Colonic mucosa (tissue), 4 donors: ENCODE measurements at places on chromosomes 16 and 17. TPM values are rescaled to one million over a fixed set of nuclear protein-coding genes. Genes with fewer than 3 reads are reported as not detected.

The COG7 gene
- 31.4 TPM for total RNA-seq

The LDHD gene
- total RNA-seq: 31.4 TPM

The CLEC19A gene
- not detected for total RNA-seq

The MYO15A gene
- 1.4 TPM for total RNA-seq

The MARVELD3 gene
- total RNA-seq: 51.0 TPM

The GLP2R gene
- 4.8 TPM for total RNA-seq

The KCNH6 gene
- 0.80 TPM for total RNA-seq

The ZNF469 gene
- total RNA-seq: 0.17 TPM

The ITGAL gene
- total RNA-seq: 3.4 TPM

The PPY gene
- 0.49 TPM for total RNA-seq

The PDF gene
- 13.2 TPM for total RNA-seq

The RND2 gene
- 0.30 TPM for total RNA-seq

The C16orf87 gene
- 4.8 TPM for total RNA-seq

The GINS2 gene
- total RNA-seq: 6.1 TPM

The CCL1 gene
- not detected for total RNA-seq

The FBXW10B gene
- 4.2 TPM for total RNA-seq

The KRTAP9-6 gene
- total RNA-seq: not detected

The CSNK2A2 gene
- total RNA-seq: 62.0 TPM

The RBFOX1 gene
- 1.6 TPM for total RNA-seq

The IRF8 gene
- 52.5 TPM for total RNA-seq

The FOXF1 gene
- total RNA-seq: 6.3 TPM

The PAM16 gene
- total RNA-seq: 43.6 TPM

The ZFHX3 gene
- total RNA-seq: 12.8 TPM

The MEFV gene
- 0.57 TPM for total RNA-seq

The EVPLL gene
- total RNA-seq: 0.69 TPM

The PYY gene
- 258 TPM for total RNA-seq

The LRRC37A3 gene
- 5.7 TPM for total RNA-seq

The OTOA gene
- total RNA-seq: not detected

The LPCAT2 gene
- total RNA-seq: 22.6 TPM

The CCDC40 gene
- total RNA-seq: 3.6 TPM

The ANTKMT gene
- 42.1 TPM for total RNA-seq

The CNGB1 gene
- 0.69 TPM for total RNA-seq

The CD2BP2 gene
- total RNA-seq: 44.8 TPM

The DYNLRB2 gene
- not detected for total RNA-seq

The CHST4 gene
- not detected for total RNA-seq

The BAIAP2 gene
- total RNA-seq: 14.7 TPM

The CHST5 gene
- total RNA-seq: 142 TPM
